ENCODE measurements at places on chromosomes 2 and 18.
A peak's percentile ranks its signal among the peaks of the same experiment; 100 is the strongest.

GRCh38 chr2:49837561-49838293 is 683.4 kb upstream of the FSHR start:
- no peak for DNase-seq

- DNase-seq: no peak
Measured at GRCh38 chr2:12066986-12067385, 320.6 kb downstream of the LPIN1 start.

GRCh38 chr2:102143450-102143985 is 972 bp downstream of the IL1R1 start:
- DNase-seq: peak; percentile 45

- DNase-seq: no peak
Measured at GRCh38 chr2:108409768-108410167, 32.0 kb downstream of the SULT1C4 start.

- no peak for DNase-seq
Measured at GRCh38 chr2:234771176-234771575, 180.6 kb upstream of the SH3BP4 start.

GRCh38 chr2:62578803-62579640 is 73.0 kb upstream of the TMEM17 start:
- no peak for DNase-seq

- no peak for DNase-seq
Measured at GRCh38 chr2:111053825-111054515, 66.7 kb upstream of the BCL2L11 start.

- DNase-seq: no peak
Measured at GRCh38 chr2:236977063-236977851, 108.4 kb upstream of the COPS8 start.

- peak; percentile 51 for DNase-seq
Measured at GRCh38 chr2:105287692-105288091, 41.8 kb downstream of the TGFBRAP1 start.

DNA sequence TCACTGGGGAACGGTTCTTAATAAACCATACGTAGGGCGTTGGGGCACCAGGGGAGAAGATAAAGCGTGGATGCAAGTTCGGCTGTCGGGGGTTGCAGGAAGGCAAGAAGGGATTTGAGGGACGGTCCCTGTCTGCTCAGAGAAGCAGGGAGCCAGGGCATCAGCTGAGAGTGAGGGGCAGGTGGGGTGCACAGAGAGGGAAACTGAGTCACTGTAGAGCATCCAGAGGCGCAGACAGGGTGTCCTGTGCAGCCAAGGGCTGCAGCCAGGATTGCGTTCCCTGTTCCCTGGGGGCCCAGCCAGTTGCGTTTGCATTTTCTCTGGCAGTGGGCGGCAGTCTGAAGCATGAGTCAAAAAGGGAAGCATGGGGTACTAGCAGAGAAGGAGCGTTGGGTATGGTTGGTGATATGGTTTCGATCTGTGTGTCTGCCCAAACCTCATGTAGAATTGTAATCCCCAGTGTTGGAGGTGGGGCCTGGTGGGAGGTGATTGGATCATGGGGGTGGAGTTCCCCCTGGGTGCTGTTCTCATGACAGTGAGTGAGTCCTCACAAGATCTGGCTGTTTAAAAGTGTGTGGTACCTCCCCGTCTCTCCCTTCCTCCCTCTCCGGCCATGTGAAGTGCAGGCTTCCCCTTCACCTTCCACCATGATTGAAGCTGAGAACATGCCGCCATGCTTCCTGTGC is 202.9 kb downstream of the NDUFA10 start:
- no peak for DNase-seq

- no peak for DNase-seq
Measured at GRCh38 chr2:203972066-203972465, 35.5 kb downstream of the ICOS start.

- peak; percentile 72 for DNase-seq
Measured at GRCh38 chr2:196961889-196962288, 35.4 kb upstream of the PGAP1 start.

DNA sequence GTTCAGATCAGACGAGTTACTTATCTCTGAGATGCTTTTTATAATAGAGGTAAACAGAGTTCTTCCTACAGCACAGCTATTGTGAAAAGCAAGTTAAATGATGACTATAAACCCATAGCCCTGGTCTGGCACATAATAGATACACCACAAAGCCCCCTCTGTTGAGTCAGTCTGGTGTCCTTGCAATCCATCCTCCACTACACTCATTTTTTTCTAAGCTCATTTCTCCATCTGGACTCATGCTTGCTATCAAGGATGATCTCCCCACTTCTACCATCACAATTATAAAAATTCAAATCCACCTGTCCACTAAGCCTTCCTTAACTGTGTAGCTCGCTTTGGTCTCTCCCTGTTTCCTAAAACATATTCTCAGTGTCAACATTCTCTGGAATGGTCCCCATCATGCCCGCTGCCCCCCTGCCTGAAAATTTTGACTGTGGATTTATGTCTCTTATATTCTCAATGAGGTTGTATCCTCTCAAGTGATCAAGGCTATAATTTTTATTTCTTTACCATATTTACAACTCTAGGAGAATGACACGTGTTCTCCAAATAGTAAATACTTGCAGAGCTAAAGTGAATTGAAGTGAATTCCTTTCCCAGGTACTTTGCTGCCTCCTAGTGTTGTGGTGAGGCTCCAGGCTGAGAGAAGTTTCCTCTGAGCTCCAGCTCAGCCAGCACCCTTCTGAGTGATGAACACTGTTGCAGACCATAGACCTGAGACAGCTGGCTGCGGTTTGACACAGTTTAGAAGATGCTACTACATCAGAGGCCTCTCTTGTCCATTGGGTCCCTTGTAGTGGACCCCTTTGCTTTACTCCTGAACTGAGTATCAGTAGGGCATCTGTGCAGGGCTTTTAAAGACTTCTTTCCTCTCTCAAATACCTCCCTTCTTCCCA is 108.7 kb downstream of the DPP10 start:
- no peak for DNase-seq

- DNase-seq: no peak
Measured at GRCh38 chr2:30073523-30073922, 73.3 kb upstream of the YPEL5 start.

DNA sequence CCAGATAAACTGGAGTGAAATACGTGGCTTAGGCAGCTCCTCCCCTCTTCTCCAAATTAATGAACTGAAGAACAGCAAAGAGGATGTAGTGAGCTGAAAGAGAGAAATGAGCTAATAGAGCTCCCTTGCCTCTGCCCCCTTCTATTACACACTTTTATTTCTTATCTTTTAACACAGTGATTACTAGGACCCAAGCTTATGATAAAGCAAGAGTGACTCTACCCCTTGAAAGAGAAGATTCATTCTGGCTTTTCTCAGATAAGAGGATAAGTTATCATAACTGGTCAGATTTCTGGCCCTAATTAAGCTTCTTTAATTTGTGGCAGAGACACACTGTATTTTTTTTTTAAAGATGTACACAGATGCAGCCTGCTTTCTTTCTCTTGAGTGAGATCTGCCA is 102.2 kb downstream of the MSTN start:
- no peak for DNase-seq

DNA sequence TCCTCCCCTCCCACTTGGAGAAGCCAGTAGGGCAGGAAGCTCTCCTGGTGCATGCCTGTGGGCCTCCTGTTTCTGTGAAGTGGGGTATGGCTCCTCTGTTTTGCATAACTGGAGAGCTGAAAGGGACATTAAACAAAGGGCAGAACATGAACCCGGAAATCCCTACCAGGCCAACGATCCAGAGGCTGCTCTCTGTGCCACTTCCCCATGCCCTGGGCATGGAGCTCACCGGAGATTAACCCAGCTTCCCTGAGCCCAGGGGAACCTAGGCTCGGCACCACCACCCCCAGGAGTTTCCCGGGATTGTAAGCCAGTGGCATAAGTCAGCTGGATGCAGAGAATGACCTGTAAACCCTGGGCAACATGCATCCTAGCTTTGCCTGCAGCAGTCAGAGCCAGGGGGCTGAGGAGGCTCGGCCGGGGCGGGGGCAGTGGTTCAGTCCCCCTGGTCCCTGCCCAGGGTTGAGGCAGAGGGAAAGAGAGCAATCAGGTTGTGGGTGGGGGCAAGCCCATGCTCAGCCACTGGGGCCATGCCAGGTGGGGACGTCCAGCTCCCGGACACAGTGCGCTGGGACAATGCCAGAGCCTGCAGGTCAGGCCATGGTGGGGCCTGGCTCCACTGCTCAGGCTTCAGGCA is 49.5 kb downstream of the TIMM21 start:
- DNase-seq: no peak

DNA sequence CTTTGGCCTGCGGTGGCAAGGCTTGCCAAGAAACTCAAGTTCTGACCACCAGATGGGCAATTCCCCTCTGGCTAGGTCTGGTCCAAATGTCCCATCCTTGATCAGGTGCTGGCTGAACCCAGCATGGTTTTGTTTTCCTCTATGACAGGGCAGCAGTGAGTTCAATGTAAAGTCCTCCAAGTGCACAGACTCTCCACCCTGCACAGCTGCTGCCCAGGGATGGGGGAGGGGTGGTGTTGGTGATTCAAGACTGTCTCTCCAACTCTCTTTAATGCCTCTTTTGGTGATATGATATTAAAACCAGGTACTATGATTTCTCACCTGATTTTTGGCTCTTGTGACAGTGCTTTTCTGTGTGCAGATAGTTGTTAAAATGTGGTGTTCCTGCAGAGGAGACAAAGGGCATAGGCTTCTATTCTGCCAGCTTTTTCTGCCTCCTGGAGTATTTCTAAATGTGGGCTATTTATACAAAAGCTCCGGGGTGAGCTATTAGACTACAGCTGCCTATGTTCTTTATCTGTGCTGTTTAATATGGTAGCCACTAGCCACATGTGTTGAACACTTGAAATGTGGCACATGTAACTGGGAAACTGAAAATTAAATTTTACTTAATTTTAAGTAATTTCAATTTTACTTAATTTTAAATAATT is 64.0 kb upstream of the STK39 start:
- DNase-seq: no peak

DNA sequence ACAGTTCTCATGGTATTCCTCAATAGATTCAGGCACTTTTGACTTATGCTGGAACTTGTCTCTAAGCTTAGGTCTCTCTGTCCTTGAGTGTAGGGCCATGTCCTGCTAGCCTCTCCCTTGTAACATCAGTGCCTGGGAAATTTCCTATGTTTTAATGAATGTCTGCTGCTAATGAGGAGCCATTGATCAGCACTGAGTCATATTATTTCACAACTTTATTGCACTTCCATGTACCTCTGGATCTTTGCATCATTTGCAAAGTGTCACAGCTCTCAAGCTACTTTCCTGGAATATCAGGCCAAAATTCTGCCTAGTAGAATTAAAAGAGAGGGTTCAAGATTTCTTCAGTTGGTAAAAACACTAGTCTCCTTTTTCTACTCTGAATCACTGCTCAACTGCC is 102.5 kb downstream of the GAREM1 start:
- no peak for DNase-seq

GRCh38 chr2:192159208-192159607 is 35.5 kb downstream of the TMEFF2 start:
- no peak for DNase-seq

DNA sequence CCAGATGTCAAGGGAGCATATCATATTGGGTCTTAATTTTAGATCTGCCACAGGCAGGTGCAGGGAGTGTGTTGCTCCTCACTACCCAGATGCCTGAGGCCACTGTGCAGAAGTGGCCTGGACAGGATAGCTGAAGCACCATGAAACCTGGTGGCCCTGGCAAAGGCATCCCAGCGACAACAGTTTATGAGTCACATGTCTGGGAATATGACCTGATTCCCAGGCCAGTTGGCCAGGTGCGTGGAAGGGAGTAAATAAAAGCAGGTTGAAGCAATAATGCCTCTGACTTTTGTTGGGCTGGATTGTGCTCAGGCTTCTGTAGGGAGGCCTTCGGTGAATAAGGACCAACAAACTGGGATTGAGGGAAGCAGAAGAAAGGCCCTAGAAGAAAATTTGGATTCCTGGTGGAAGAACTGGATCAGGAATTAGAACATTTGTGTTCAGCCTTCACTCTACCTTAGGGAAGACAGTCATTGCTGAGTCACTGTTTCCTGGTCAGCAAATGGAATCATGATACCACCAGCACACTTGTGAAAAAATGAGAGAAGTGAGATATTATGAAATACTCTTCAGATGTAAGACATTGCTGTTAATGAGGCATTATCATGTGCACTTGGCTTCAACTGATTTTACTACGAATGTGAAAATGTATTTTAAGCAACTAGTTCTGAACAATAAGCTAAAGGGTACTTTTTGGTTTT is 78.4 kb upstream of the ZNF516 start:
- no peak for DNase-seq

DNA sequence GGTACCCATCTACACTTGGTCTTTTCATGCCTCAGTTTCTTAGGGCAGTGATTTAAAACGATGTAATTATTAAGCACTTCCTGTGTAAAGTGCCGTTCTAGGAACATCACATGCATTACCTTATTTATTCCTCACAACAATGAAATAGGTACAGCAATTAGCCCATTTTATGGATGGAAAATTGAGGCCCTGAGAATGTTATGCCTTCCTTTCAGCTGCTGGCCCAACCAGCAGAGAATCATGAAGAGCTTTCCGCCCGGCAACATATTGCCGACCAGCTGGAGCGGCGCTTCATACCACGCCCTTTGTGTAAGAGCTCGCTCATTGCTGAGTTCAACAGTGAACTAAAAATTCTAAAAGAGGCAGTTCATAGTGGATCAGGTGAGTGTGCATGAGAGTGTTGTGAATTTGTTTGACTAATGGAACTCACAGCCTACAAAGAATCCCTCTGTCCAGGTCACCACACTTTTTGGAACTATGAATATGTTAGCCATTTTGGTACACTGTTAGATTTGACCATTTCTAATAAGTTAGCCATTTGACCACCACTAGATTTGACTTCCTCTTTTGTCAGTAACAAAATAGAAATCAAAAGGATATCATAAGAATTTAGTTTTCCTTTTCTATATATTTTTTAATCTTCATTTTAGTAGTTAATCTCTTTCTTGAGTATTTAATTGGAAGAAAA is 25.6 kb upstream of the RPE start:
- DNase-seq: no peak

- no peak for DNase-seq
Measured at GRCh38 chr18:31218671-31219383, 56.2 kb upstream of the DSC1 start.

DNA sequence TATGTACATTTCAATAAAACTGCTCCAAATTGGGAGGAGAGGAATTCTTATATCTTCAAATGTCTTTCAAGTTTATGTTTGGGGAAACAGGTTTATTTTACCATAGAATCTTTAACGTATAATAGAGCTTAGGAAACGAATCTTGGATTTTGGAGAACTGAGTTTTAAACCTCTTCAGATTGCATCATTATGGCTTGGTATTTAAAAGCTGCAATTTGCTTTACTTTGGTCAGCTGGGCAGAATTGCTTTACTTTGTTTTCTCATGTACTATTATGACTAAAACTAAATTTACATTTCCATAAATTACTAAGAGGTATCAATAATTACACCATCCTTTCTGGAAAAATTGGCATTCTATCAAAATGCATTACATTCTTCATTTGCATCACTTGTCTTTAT is 54.6 kb downstream of the BAZ2B start:
- no peak for DNase-seq

- DNase-seq: no peak
Measured at GRCh38 chr2:231133365-231134099, 8.7 kb upstream of the HTR2B start.

- DNase-seq: no peak
Measured at GRCh38 chr2:17879137-17879912, 858 bp downstream of the KCNS3 start.

- DNase-seq: no peak
Measured at GRCh38 chr2:59167514-59167913, 926.4 kb upstream of the FANCL start.

- no peak for DNase-seq
Measured at GRCh38 chr2:107009275-107009674, 123.3 kb upstream of the ST6GAL2 start.

GRCh38 chr2:150400849-150401248 is 86.6 kb downstream of the RND3 start:
- DNase-seq: no peak

GRCh38 chr2:156784020-156784701 is 348.0 kb downstream of the GPD2 start:
- no peak for DNase-seq

All from stimulated activated effector memory CD8-positive, alpha-beta T cell treated with anti-CD3 and anti-CD28 coated beads, Interleukin-12 subunit alpha, Interleukin-12 subunit beta, amount 100 ng/mL, for 72 hours (primary cell).